Dorsolateral prefrontal cortex (tissue), 122 donors: ENCODE measurements at places on chromosomes 3 and 15.

DNA sequence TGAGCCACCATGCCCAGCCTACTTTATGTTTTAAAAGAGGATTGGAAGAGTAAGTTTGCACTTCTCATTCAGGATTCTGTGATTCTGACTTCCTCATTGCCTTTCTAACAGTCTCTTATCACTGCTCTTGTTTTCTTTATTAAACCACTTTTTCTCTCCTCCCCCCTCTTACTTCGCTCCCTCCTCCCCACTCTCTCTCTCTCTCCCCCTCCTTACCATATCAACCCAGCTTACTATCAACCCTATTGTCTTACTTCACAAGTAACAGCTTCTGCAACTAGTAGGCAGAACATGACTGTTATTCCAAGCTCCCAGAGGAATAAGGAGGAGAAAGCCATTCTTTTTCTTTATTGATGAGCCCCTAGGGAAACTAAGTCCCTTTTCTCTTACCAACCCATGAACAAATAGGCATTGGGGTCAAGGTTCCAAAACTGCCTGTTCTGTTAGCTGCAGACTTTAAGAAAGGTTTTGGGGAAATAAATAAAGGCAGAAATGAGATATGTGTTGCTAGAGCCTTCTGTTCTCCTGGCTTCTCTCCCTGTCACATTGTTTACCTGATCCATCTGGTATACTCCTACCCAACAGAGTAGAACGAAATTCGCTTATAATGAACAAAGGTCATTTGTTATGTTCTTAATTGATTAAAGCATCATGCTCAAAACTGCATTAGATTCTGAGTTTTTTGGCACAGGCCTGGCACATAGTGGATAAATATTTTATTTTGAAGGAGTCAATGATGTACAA, 56.4 kb upstream of the RASGRP1 start:
- DNase-seq = no peak

DNA sequence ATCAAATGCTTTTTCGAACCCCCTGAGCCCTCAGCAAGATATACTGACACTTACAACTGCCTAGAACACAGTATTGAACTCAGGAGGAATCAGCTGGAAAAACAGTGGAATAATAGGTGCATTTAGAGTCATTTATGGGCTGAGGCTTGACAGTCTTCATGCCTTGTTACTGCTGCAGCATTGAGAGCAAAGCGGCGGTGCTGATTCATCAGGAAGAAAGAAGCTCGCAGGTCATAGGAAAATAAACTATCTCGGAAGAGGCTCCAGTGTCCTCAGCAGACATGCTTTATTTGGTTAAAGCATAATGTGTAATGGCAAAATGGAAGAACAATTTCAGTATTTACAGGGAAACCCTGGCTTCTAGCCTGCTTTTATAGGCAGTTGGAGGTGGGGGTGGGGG, 30.1 kb upstream of the NEO1 start:
- DNase-seq = no peak

DNA sequence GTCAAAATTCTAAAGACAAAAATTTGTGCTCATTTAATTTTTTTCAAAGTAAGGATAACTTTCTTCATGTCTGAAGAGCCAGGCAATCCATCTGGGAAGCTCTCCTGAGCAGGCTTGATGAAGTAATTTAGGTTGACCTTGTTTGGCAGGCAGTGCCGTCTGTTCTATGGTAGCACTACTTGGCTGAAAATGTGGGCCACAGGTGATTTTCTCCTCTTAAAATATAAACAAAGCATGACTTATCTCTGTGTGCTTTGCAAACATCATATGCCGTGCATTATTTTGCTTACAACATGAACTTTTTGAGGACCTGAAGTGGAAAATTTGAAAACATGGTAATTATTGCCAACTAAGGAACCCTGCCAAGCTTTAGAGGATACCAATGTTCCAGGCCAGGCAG, 143.2 kb downstream of the RAP2B start:
- DNase-seq = no peak

DNA sequence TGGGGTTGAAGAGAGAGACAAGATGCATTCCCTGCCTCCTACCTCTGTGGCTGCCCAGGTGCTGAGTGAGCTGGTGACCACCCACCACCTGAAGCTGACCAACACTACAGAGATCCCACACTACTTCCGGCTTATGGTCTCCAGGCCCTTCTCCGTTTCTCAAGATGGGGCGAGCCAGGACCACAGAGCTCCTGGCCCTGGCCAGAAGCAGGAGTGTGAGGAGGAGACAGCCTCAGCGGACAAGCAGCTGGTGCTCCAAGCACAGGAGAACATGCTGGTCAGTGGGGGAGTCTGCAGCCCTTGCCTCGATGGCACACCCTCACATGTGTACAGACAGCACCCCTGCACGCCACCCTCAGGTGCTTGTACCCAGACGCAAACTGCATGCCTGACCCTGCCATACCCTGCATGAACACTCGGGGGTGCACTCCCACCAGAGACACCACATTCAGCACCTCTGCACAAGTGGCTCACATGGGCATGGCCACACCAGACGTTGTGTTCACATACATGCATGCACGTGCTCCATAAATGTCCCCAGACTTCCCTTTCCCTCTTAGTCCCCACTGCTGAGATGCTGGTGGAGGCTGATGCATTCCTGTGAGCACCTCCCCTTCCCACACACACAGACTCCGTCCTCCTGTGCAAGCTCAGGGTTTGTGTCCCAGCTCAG, 19.0 kb downstream of the ACAA1 start:
- peak; percentile 70 for DNase-seq

GRCh38 chr15:28943146-28943545, 57.4 kb downstream of the APBA2 start:
- no peak for DNase-seq

DNA sequence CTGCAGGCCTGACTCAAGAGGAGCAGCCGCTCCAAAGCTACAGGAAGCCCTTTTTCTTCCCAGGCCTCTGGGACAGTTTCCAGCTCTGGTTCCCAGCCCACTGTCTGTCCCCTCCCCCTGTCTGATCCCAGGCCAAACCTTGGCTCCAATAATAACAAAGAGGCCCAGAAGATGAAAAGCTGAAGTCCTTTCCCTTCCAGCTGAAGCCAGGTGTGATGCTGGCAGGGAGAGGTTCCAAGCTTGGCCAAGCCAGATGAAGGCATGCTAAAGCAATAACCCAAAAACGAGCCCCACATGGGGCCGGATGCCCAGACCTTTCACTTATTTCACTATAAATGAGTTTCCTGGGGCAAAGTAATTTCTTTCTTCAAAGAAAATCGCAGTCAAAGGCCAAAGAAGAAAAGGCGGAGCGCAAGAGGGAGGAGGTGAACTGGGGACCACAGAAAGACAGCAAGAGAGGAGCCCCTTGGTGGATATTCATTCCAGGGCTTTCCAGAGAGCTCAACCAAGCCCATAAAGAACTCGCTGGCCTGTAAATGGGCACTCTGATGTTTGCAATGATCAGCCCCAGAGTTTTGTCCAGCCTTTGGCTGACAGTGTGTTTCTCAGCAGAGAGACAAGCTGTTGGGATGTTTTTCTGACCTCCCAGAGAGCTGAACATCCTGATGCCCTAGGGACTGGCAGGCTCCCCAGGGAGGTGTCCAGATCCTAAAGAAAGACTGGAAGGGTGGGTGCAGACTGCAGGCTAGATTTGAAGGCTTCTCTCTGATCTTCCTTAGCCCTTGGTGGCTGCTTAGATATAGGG, 157.6 kb downstream of the UACA start:
- peak; percentile 62 for DNase-seq

GRCh38 chr3:192819001-192819569, 91.7 kb upstream of the FGF12 start:
- DNase-seq = no peak

- DNase-seq = no peak
Observed at GRCh38 chr3:160921020-160921635, 165.1 kb downstream of the PPM1L start.

GRCh38 chr3:89414270-89414669, 306.8 kb downstream of the EPHA3 start:
- no peak for DNase-seq

DNA sequence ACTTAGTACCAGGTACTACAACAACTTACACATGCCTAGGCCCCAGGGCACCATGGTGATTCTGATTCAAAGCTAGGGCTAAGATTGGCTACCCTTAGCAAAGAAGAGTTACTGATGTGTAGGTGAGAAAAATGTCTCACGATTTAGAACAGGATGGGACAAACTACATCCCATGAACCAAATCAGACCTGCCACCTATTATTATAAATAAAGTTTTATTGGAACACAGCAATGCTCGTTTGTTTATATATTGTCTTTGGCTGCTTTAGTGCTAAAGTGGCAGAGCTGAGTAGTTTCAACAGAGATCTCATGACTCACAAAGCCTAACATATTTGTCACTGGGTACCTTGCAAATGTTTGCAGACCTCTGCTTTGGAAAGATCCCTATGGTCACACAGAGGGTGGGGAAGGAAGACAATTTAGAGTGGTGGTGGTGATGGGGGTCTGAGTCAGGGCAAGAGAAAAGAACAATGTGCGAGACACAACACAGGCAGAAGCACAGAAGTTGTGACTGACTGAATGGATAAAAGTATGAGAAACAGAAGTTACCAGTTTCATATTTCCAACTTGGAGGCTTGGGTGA, 770.6 kb upstream of the CFAP20DC start:
- DNase-seq = no peak

DNA sequence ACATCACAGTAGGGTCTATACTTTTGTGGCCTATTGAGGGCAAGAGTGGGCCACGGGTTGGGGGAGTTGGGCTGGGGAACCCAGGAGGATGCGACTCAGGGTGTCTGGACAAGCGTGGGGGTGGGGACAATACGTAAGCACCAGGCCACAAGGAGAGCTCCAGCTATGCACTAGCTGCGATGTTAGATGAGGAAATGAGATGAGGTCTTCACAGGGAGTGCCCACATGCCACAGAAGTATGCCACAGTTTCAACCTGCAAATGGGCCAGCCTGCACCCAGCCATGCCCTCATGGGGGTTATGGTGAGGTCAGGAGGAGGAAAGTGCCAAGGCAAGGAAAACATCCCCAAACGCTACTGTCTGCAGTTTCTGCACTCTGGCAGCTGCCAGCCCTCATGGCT, 30.5 kb downstream of the CACNA2D2 start:
- no peak for DNase-seq

DNA sequence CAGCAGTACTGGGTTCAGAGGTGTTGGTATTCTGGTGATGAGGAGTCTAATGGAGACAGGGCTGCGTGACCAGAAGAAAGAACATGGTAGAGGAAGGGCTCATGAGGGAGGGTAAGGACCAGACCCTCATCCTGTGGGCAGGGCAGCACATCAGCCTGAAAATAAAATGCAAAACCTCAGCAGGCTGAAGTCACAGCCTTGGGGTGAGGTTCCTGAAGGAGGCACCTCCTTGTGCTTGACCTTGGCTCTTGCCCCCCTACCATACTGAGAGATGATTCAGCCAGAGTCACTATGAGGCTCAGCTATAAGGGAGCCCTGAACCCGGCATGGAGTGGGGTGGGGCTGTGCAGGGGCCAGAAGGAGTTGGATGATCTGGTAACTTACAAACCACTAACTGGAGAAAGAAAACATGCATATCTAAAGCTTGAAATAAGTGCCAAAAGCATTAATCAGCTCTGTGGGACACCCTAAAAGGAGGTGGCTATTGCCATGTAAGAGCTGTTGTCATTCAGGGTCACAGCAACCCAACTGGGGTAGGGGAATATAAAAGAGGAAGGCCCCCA, 60.2 kb downstream of the CORO2B start:
- DNase-seq = no peak

GRCh38 chr3:117553461-117553860, 843.9 kb downstream of the TUSC7 start:
- DNase-seq = no peak

DNA sequence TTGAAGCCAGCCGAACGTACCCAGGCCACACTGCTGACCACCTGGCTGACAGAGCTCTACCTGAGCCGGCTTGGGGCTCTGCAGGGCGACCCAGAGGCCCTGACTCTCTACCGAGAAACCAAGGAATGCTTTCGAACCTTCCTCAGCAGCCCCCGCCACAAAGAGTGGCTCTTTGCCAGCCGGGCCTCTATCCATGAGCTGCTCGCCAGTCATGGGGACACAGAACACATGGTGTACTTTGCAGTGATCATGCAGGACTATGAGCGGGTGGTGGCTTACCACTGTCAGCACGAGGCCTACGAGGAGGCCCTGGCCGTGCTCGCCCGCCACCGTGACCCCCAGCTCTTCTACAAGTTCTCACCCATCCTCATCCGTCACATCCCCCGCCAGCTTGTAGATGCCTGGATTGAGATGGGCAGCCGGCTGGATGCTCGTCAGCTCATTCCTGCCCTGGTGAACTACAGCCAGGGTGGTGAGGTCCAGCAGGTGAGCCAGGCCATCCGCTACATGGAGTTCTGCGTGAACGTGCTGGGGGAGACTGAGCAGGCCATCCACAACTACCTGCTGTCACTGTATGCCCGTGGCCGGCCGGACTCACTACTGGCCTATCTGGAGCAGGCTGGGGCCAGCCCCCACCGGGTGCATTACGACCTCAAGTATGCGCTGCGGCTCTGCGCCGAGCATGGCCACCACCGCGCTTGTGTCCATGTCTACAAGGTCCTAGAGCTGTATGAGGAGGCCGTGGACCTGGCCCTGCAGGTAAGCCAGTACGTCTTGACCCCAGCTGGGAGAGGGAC, 6.2 kb downstream of the VPS18 start:
- DNase-seq = no peak

DNA sequence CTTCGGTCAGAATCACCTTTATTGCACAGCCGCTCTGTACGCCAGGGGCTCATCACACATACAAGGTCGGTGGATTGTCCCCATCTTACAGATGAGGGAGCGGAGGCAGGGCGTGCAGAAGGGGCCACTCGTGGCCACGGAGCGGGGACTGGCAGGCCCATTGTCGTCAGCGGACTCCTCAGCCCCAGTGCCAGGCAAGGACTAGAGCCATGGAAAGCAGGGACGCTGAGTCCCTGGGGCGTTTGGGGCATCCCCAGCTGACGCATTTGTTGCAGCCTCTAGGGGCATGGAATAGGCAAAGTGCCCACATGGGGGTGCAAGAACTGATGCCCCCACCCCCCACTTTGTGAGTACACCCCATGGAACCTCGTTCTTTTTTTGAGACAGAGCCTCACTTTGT, 29.8 kb upstream of the FURIN start:
- no peak for DNase-seq

GRCh38 chr3:59341459-59341858, 291.6 kb upstream of the CFAP20DC start:
- DNase-seq = no peak

GRCh38 chr3:64179860-64180259, 45.4 kb downstream of the PRICKLE2 start:
- no peak for DNase-seq

GRCh38 chr3:158725348-158726011, 6.8 kb downstream of the RARRES1 start:
- no peak for DNase-seq

DNA sequence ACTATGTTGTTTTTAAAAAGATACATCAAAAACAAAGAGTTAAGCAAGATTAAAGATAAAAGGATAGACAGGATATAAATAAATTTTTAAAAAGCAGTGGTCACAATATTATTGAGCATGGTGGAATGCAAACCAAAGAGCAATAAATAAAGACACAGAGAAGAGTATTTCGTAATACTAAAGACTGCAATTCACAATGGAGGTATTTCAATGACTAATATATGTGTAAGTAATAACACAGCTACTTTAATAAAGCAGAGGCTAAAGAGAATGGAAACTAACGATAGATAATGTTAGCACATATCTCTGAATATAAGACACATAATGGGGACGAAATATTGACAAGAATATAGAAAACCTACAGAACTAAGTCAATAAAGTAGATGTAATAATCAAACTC, 219.6 kb downstream of the WDR72 start:
- no peak for DNase-seq
